Epithelial cell of proximal tubule (primary cell): ENCODE measurements at places on chromosomes 16 and 17. TPM values are rescaled to one million over a fixed set of nuclear protein-coding genes. Genes with fewer than 3 reads are reported as not detected.

GRCh38 chr17:48176471-48176855, 68.9 kb downstream of the SNX11 start:
- no peak for DNase-seq

DNA sequence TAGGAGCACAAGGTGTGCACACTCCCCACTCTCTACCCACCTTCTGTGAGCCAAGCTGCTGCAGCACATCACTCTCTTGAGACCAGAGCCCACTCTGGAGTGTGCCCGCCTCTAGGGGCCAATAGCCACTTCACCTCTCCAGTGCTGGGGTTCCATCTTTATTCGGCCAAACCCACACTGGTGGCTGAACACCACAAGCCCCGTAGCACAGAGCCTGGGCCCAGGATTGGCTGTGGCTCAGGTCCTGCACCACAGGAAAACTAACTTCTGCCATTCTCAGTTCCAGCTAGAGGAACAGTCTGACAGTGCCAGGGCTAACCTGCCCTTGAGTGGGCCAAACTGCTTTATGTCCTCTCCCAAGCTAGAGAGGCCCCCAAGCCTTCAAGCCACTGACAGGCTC, 111.0 kb upstream of the TOX3 start:
- no peak for DNase-seq

GRCh38 chr16:8950580-8951077, 13.1 kb downstream of the USP7 start:
- peak; percentile 39 for DNase-seq

The TMED6 gene
- not detected in 2 replicates for total RNA-seq

GRCh38 chr17:39325528-39326240, 75.7 kb downstream of the FBXL20 start:
- no peak for DNase-seq

The NPW gene
- total RNA-seq = 0.46 and 2.4 TPM in 2 replicates

- no peak for DNase-seq
Observed at GRCh38 chr16:46787909-46788308, 39.8 kb upstream of the MYLK3 start.

The TNS4 gene
- total RNA-seq = 0.51 TPM in 1 of 2 replicates, not detected in the other

- no peak for DNase-seq
Observed at GRCh38 chr16:15427648-15428239, 6.6 kb upstream of the BMERB1 start.

The ITGAD gene
- not detected in 2 replicates for total RNA-seq

DNA sequence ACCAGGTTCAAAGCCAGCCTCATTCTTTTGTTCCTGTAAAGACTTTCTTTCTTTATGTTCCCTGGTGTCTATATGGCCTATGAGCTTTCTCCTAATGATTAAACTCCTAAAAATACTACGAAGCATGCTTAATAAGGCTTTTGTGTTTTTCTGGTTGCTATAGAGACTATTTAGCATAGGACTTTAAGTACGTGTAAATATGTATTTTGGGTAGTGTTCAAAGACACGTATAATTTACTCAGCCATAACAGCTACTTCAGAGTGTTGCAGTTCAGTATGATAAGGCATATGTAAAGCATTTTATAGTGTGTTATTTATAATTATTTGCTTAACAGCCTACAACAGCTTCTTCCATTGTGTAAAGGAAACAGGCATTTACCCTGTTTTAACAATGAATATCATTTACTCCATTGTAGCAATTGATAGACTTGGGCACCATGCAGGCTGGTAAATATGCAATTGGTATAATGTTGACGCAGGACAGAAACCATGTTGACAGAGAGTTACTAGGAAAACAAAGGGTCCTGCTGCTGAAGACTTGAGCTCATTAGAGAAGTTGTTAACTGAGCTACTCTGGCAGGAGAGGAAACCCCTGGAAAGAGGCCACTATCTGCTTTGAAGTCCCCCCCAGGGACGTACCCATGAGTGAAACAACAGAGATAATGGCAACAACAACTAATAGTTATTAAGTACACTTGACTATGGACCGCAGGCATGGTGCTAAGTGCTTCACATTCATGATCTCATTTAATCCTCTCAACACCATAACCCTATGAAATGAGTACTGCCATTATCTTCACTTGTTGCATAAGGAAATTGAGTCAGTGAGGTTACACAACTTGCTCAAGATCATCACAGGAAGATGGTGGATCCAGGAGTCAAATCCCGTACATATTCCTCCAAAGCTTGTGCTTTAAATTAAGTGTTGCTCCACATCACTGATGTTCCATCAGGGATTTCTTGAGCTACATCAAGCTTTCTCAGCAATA, 342.2 kb upstream of the DYNLRB2 start:
- no peak for DNase-seq

The BPTF gene
- total RNA-seq = 27.8 and 38.0 TPM in 2 replicates

DNA sequence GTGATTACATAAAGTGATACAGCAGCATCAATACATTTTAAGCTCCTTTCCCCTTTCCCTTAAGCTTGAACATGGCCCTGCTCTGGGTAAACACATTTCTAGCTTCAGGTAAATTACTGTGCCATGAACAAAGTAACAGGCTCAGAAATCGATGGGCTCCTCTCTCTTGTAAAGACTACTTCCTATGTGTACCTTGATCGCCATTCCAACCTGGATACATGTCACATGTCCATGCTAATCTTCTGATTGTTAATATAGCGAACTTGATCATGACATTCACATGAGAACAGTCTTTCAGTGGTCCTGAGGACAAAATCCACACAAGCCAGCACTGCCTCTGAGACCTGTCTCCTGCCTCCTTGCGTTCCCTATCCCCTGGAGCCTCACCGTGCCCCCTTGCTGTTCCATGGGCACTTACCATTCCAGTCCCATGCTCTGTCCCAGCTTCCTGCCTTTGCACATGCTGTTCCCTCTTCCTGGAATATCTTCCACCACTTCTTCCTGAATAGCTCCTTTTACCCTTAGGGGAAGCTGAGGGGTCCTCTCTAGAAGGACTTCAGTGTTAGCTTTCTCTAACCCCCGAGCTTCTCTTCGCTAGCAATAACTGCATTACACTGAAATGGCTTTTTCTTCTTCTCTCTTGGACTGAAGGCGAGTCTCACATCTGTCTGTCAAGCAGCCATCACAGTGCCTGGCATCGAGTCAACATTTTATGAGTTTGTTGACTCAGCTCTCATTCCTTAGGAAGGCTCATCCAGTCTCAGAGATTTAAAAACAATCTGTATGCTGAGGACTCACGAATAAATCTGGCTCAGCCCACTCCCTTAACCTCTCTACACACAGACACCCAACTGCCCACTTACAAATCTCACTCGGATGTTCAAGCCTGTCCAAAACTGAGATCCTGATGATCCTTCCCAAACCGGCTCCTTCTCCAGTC, 93.3 kb downstream of the ASIC2 start:
- no peak for DNase-seq

The AATK gene
- 0.52 and 0.87 TPM in 2 replicates for total RNA-seq

- no peak for DNase-seq
Observed at GRCh38 chr17:41800601-41801373, 11.0 kb downstream of the P3H4 start.

The MMP28 gene
- not detected in 2 replicates for total RNA-seq

DNA sequence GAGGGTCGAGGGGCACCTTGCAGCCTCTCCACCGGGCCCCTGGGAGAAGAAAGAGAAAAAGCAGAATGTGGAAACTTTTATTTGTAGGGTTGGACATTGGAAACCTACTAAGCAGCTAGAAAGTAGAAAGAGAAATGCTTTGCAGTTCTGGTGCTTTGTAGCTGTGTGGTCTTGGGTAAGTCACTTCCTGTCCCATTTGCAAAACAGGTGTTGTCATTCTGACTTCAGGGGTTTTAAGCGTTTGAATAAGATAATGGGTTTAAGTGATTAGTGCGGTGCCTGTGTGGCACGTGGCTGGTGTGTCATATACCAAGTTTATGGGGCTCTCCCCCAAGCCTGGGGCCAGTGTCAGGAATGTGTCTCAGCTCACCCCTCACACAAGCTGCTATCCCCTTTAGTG, 1.6 kb downstream of the CA4 start:
- DNase-seq = no peak

The TCF25 gene
- total RNA-seq = 118 and 192 TPM in 2 replicates

The KANSL1 gene
- 21.1 and 33.2 TPM in 2 replicates for total RNA-seq

- DNase-seq = peak; percentile 98
Observed at GRCh38 chr16:24645739-24646645, 83.5 kb upstream of the TNRC6A start.

The HOXB3 gene
- 22.6 and 49.9 TPM in 2 replicates for total RNA-seq

The KRT9 gene
- not detected in 2 replicates for total RNA-seq

GRCh38 chr17:58446086-58446485, 28.8 kb upstream of the RNF43 start:
- no peak for DNase-seq

- no peak for DNase-seq
Observed at GRCh38 chr17:82232876-82233785, 4.3 kb downstream of the SLC16A3 start.

DNA sequence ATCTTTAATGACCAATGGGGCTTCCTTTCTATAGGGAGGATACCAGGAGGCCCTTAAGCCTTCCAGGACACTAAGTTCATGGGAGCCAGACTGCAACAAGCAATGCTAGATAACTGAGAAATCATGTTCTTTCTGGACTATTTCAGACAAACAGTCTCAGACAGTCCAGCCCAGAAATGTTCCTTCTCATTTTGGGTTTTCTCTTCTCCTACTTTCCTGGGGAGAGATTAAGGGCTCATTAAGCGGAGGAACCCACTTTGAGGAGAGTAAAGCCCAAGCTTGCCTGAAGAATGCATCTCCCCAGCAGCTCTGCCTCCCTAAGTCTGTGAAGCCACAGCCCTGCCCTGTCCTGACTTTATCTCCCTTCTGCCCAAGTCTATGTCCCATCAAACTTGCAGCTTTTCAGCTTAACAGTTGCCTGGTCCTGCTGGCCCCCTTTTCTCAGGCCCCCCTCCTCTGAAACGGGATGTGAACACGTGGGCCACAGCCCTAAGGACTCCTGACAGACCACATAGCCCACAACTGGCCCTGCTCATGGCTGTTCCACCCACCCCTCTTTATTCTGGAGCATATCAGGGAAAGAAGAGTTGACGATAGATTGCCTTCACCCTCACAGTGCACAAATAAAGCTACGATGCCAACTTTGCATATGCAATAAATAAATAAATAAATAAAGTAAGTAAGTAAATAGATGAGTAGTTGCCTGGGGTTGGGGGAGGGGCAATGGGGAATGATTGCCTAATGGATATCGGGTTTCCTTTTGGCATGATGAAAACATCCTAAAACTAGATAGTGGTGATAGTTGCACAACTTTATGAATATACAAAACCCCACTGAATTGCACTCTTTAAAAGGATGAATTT, 111.0 kb downstream of the N4BP1 start:
- no peak for DNase-seq

GRCh38 chr16:49027420-49027819, 254.2 kb downstream of the CBLN1 start:
- DNase-seq = no peak

- DNase-seq = no peak
Observed at GRCh38 chr16:7518158-7518557, 185.5 kb downstream of the RBFOX1 start.

The LLGL2 gene
- 37.0 and 64.7 TPM in 2 replicates for total RNA-seq

GRCh38 chr17:76085731-76086366, 6.9 kb downstream of the ZACN start:
- no peak for DNase-seq

DNA sequence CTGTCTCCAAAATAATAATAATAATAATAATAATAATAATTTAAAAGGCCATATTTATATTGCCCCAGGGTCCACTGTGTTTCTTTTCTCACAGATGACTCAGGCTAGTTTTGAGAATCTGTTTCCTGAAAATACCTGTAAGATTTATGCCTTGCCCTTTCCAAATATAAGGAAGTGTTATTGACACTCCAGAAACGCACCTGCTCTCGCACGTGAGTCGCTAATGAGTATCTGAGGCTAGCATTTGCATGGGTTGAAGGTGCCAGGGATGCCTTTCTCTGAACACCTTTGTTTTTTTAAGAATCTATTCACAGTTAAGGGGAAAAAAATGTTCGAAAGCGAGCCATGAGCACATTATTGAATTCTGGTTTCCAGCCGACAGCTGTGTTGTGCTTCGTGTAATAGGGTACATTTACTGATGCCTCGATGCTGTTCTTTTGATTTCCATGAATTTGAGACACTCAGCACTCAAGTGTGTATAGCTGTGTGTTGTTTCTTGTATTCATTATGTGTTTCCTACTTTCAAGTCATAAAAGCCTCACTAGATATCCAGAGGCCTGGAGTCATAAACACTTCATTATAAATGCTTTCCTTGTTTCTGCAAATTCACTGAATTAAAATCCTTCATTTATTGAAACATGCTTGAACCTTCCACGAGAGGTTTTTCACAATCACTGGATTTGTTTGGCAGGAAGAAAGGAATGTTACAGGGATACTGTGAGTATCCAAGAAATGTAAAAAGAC, 45.0 kb upstream of the NOL11 start:
- no peak for DNase-seq

DNA sequence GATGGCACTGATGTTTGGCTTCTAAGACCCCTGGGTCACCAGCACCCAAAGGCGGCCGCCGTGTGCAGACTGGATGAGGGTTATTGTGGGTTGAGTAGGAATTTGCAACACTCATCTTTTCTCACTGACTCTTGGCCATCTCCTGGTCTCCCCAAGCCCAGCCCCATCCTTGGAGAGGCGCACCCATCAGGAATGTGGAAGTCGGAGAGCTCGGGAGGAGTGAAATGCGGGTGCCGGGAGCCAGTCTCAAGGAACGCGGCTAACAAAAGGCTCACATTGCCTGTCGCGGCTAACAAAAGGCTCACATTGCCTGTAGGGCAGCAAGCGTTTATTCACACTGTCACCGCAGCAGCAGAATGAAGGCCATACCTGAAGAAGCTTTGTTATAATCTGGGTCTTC, 248.6 kb downstream of the FOXL1 start:
- DNase-seq = no peak

DNA sequence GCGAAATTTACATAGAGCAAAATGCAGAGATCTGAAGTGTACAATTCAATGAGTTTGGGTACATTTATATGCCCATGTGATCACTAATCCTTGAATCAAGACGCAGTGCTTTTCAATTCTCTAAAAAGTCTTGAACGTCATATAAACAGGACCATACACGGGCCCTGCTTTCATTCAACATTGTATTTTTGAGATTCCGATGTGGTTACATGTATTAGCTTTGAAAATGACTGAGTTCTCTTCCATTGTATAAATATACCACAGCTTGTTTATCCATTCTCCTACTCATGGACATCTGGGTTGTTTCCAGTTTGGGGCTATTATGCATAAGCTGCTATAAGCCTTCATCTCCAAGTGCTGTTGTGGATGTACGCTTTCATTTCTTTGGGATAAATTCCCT, 45.5 kb downstream of the ZCCHC14 start:
- no peak for DNase-seq

GRCh38 chr16:67657751-67658518, 2.1 kb downstream of the ACD start:
- DNase-seq = no peak

GRCh38 chr17:74480290-74480689, 13.9 kb downstream of the CD300A start:
- no peak for DNase-seq

The CLDN7 gene
- 105 and 200 TPM in 2 replicates for total RNA-seq
